Stimulated activated CD4-positive, alpha-beta T cell treated with anti-CD3 and anti-CD28 coated beads, Interleukin-12 subunit alpha, Interleukin-12 subunit beta, amount 100 ng/mL, for 4 hours (primary cell): ENCODE measurements at places on chromosomes 4 and X.
A peak's percentile ranks its signal among the peaks of the same experiment; 100 is the strongest.

DNA sequence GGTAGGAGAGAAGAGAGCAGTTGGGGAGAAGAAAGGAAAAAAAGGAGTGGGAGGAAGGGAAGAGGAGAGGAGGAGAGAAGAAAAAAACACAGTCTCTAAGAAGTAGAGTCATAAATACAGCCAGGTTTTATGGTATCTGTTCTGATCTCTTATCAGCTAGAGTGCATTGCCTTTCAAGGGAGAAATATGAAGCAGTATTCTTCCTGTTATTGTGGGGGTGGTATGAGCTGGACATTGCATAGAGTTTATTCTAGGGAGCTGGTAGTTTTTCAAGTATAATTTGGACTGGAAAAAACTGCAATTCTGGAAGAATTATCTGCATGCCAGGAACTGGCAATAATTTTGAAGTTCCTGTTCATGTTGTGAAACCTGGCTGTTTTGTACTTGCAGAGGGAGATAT lies 54.9 kb upstream of the TAB3 start:
- no peak for DNase-seq

DNA sequence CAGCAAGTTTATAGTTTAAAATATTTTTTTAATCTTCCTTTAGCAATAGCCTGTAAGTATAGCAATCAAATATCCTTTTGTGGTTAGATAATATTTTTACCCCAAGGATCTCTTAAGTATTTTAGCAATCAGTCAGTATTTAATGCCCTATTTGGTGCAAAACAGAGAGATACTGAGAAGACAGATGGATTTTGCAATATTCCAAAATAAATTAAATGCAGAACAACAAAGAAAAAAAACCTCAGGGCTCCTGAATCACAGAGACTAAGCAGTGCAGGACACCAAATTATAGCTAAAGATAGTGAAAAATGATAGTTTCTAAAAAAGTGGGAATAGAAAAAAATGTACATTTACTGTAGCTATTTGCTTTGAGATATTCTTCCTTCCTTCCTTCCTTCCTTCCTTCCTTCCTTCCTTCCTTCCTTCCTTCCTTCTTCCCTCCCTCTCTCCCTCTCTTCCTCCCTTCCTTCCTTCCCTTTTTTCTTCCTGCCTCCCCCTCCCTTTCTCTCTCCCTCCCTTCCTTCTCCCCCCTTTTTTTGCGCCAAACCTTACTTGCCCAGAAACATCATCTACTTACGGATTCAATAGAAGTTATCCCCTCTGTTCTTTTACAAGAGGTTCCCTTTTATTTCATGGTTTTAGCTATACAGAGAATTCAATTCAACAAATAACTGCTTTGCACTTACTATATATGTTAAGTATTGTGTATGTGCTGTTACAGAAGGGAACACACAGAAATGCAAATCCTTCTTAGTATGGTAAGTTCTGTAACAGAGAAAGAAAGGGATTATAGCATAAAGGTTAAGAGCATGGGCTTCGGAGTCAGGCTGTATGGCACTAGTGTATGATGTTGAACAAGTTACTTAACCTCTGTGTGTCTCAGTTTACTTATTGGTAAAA lies 219.0 kb downstream of the CPE start:
- no peak for DNase-seq

GRCh38 chr4:128228845-128229795 lies 58.5 kb downstream of the PGRMC2 start:
- DNase-seq, result no peak

DNA sequence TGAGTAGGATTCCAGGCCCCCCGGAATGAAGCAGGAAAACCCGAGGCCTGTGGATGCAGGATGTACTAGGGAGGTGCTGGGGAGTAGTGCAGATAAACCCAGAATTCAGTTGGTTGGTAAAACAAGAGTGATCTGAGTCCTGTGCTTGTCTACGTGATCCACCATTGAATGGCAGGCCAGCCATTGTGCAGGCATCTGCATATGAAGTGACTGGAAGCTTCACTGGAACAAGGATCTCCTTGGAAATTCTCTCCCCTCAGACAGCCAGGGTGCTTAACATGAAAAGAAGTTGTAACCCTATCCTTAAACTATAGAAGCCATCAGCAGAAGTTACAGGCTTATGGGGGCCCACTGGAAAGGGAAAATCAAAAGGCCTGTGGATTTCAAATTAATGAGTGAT lies 656 bp upstream of the GSPT2 start:
- DNase-seq, result no peak

- DNase-seq, result no peak
These were observed 111.7 kb upstream of the PDHA2 start for GRCh38 chr4:95728145-95728544.

DNA sequence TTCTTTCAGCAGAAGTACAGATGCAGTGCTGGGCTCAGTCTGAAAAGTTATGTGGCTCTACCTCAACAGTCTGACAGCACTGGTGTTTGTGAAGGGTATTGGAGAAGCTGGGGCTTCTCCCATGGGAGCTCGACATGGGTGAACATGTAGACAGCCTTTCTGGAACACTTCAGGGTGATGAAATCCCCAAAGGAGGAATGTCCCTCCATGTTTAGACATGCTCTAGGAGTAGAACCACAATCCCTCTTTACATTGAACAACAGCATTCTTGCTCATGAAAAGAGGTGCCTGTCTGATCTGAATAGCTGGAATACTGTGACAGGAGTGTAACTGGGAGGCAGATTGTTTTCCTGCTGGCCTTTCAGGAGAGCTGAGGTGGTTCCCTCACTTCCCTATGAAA lies 53.8 kb upstream of the NAP1L2 start:
- DNase-seq, result no peak

GRCh38 chrX:40834225-40834624 lies 98.9 kb upstream of the MED14 start:
- no peak for DNase-seq

GRCh38 chr4:28451346-28451745 lies 1590.7 kb downstream of the STIM2 start:
- no peak for DNase-seq

- no peak for DNase-seq
These were observed 122.9 kb upstream of the GATB start for GRCh38 chr4:151883747-151884146.

GRCh38 chrX:136880003-136880451 lies 498 bp downstream of the RBMX start:
- peak; percentile 13 for DNase-seq

- no peak for DNase-seq
These were observed 149.6 kb upstream of the MID1 start for GRCh38 chrX:10769696-10770619.

GRCh38 chrX:42978655-42979379 lies 200.9 kb upstream of the PPP1R2C start:
- DNase-seq, result no peak

GRCh38 chr4:38925492-38926413 lies 58.1 kb downstream of the FAM114A1 start:
- DNase-seq, result no peak

- no peak for DNase-seq
These were observed 196.4 kb downstream of the QDPR start for GRCh38 chr4:17315459-17315858.

DNA sequence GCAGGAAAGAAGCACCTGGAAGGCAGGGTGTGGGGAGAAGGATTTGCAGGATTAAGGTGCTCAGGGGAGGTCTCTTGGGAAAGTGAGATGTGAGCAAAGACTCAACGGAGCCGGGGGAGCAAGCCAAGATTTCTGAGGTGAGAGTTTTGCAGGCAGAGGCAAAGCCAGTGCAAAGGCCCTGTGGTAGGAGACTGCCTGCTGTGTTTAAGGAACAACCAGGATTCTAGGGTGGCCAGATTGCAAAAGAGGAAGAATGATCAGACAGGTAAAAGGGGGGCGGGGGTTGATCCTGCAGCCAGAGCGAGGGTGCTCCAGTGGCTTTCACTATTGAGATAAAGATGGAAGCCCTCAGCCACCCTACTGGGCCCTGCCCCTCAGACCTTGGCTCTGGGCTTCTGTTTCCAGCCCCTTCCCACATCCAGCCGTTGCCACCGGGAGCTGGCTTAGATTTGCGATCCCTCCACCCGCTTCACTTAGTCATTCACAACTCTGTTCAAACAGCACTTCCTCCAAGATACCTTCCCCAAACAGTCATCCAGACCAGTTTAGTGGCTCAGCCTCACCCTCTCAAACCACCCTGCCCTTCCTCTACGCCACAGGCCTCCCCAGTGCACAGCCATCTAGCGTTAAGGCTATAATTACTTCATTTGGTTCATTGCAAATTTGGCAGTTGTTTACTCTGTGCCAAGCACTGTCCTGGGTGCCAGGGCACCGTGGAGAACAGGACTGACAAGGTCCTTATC lies 23.3 kb upstream of the BCOR start:
- no peak for DNase-seq

DNA sequence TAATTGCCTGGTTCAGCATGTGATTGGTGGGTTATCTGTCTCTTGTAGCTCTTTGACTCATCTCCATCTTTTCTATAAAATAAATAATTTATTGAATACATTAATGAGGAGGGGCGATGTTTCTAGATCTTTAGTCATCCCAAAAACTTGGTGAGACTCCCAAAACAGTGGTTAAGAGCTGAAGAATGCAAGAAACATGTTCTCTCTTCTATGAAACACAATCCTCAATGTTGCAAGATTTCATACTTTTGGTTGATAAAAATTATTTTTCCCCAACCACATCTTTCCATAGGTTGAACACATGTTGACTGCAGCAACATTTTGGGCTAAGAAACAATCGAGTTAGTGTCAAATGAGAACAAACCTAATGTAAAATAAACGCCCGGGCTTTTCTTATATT lies 1.2 kb upstream of the TMEM47 start:
- no peak for DNase-seq
